GM23248 (cell line): ENCODE measurements at places on chromosomes 5 and 9. TPM values are rescaled to one million over a fixed set of nuclear protein-coding genes. Genes with fewer than 3 reads are reported as not detected.

DNA sequence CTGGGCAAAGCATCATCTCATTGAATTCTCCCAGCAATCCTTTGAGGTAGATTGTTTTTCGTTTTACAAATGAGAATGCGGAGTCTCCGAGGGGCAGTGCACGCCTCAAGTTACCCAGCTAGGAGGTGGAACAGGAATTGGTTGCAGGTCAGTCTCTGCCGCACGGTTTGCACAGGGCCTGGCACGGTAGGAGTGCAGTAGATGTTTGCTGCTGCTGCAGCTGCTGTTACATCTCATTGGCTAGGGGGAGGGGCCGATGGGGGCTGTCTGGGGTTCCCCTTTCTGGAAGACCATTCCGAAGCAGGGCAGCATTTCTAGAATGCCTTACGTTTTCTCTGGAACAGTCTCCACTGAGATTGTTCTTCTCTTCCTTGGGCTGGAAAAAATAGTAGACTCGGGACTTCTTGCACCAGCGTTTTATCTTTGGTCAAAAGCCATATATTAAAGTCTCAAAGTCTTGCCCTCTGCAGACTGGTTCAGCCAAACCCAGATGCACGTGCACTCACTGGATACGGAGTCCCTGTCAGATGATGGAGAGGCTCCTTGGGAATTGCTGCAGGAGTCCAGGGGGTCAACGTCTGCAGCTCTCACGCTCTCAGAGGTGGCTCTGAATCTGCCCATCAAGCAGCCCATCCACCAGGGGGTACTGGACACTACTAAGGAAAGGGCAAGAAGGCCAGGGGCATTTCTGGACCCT, 1.2 kb downstream of the USP20 start:
- H3K4me1 ChIP-seq, result peaks cover 39% of the 10 kb centered on the region
- DNase-seq, result peak; percentile 24

DNA sequence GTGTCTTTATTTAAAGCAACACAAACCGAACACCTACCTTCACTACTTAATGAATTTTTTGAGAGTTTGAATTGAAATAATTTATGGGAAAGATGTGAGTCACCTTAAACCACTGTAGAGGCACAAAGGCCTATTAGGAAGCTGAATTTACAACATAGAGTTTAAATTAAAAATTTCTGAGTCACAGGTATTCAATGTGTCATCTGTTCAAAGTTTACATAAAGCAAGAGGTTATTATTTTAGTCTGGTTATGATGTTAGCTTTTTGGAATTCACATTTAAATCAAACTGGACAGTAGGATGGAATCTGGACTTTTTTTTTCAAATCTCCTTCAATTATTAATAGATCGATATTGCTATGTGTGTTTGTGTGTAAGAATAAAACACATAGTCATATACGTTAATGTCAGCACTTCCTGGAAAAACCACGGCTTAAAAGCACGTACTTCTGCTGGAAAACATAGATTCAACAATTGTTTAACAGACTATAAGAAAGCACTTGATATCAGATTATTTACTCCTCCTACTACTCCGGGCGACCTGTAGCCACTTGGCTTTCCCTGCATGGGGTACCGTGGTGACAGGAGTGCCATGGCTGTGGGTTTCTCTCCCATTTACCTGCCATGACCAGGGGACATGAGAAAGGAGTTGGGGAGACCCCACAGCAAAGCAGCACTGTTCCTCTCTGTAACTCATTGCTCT, 638.6 kb downstream of the SEMA5A start:
- peaks cover 35% of the 10 kb centered on the region for H3K4me1 ChIP-seq
- H3K27ac ChIP-seq, result peak overlapping the region; percentile 57
- H3K36me3 ChIP-seq, result no peaks in the 10 kb centered on the region

Gene SLC1A3
- total RNA-seq, result 1.8 and 2.5 TPM in 2 replicates

DNA sequence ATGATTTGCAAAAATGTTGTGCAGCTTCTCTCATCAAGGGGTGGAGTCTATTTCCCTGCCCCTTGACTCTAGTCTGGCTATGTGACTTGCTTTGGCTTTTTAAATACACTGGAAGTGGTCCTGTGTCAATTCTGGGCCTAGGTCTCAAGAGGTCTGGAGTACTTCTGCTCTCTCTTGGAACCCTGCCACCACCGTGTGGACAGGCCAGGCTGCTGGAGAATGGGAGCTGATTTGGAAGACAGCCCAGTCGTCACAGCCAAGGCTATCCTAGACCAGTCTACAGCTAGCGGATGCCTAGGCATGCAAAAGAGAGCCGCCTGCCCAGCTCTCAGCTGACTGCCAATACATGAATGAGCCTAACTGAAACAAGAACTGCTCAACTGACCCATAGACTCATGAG, 56.7 kb upstream of the CLINT1 start:
- H3K36me3 ChIP-seq, result no peaks in the 10 kb centered on the region
- no peaks in the 10 kb centered on the region for H3K27me3 ChIP-seq
- DNase-seq, result no peak

DNA sequence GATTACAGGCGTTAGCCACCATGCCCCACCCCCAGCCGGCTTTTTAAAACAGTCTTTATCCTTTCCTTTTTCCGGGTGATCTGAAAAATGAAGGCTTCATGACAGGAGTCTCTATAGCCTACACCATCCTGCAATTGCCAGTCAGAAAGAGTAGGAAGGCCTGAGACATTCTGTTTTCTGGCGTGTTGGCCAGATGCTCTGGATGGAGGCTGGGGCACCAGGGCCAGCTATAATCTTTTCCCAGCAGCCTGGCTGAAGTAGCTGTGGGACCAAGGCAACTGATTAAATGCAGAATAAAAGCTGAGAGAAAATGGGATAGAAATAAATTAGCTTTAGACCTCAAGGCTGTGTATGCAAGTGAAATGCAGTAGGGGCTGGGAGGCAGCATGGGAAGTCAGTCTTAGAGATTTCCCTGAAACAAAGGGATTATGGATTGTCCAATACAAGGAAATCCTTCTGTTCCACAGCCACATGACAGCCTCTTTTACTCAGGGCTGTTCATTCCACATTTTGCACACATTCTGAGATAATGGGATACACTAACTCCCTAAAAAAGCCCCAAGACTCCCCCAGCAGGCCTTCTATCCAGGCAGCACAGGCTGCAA, 116.0 kb upstream of the LRRTM2 start:
- peaks cover 12% of the 10 kb centered on the region for H3K4me1 ChIP-seq
- H3K27me3 ChIP-seq, result no peaks in the 10 kb centered on the region
- H3K36me3 ChIP-seq, result no peaks in the 10 kb centered on the region
- H3K4me3 ChIP-seq, result no peak overlapping the region
- DNase-seq, result no peak
- H3K27ac ChIP-seq, result no peak overlapping the region

GRCh38 chr9:26205261-26205660, 527.0 kb upstream of the TUSC1 start:
- no peak overlapping the region for H3K4me3 ChIP-seq
- H3K4me1 ChIP-seq, result 0 out of 2 replicates have a peak, but pooled peaks cover 8% of the 10 kb centered on the region
- no peaks in the 10 kb centered on the region for H3K36me3 ChIP-seq

- peaks cover 19% of the 10 kb centered on the region for H3K4me1 ChIP-seq
- peak overlapping the region; percentile 36 for H3K27ac ChIP-seq
- peak; percentile 88 for DNase-seq
Observed at GRCh38 chr9:83299571-83299970, 236.6 kb upstream of the RASEF start.

Gene SAPCD2
- total RNA-seq, result 5.4 TPM in 2 replicates

Gene LCN9
- total RNA-seq, result not detected in 2 replicates

Gene CCL27
- not detected in 2 replicates for total RNA-seq

DNA sequence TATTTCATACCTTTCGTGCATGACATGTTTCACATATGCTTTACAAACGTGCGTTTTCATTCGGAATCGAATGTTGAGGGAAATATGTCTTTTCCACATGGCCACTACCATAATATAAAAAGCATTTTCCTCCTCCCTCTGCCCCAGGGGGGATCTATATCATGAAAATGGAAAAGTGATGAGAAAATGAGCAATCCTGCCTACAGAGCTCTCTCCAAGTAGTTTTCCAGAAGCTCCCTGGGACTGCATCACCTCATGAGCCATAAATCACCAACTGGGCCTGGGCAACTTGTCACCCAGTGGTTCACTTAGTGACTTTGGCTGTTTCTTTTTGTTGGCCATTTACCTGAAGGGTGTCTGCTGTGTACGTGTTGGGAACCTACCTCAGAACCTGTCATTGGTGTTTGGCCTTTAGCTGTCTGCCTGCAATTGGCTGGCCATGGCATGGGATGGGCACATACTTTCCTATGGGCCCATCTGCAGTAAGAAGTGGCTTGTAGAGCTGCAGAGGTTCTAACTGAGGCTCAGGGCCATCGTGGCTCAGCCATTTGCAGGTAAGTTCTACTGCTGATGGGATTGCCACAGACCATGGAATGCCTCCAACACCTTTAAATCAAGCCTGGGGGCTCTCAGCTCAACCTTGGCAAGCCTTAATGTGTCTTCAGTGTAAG, 9.5 kb upstream of the TIFAB start:
- H3K27me3 ChIP-seq, result peaks cover 12% of the 10 kb centered on the region
- H3K36me3 ChIP-seq, result no peaks in the 10 kb centered on the region
- H3K27ac ChIP-seq, result no peak overlapping the region
- no peak for DNase-seq

GRCh38 chr5:125413496-125414274, 667.2 kb upstream of the ZNF608 start:
- DNase-seq, result no peak
- H3K36me3 ChIP-seq, result no peaks in the 10 kb centered on the region
- no peaks in the 10 kb centered on the region for H3K27me3 ChIP-seq

DNA sequence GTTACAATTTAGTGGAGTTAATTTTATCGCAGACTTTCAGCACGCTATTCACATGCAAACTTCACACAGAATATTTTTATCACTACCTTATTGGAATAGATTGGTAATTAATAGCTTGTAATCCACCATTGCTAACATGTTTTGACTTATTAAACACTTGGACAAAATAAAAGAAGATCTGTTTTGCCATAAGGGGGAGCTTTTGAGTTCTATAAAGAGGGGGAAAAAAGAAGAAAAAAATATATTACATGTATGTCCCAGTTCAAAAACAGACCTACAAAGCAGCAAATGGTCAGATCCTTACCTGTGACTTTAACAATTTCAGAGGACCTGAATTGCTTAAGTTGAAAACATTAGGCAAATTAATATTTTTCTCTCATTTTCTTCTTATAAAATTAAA, 1.2 kb upstream of the PAPPA start:
- H3K4me1 ChIP-seq, result peaks cover 38% of the 10 kb centered on the region
- peak overlapping the region; percentile 90 for H3K4me3 ChIP-seq
- DNase-seq, result peak; percentile 76
- no peaks in the 10 kb centered on the region for H3K27me3 ChIP-seq

DNA sequence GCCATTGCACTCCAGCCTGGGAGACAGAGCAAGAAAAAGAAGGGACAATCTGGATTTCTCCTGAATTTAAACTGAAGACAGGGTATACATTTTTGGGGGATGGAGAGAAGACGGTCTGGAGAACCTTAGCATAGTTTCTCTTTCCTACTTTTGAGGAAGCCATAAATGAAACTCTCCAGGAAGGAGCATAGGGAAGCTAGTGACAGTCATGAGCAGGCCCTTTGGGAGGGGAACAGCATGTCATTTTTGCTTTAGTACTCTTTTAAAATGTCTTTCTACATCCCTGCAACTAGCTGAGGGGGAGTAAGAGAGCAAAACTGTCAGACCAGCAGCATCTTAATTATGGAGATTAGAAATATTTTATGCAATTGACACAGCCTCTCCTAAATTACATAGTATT, 8.2 kb upstream of the SLC44A1 start:
- H3K36me3 ChIP-seq, result no peaks in the 10 kb centered on the region
- DNase-seq, result no peak
- H3K4me1 ChIP-seq, result peaks cover 9% of the 10 kb centered on the region; the same call in 1 of the 2 replicates

GRCh38 chr9:7055171-7055903, 297.6 kb downstream of the KDM4C start:
- no peak for DNase-seq
- no peaks in the 10 kb centered on the region for H3K27me3 ChIP-seq
- H3K27ac ChIP-seq, result no peak overlapping the region

DNA sequence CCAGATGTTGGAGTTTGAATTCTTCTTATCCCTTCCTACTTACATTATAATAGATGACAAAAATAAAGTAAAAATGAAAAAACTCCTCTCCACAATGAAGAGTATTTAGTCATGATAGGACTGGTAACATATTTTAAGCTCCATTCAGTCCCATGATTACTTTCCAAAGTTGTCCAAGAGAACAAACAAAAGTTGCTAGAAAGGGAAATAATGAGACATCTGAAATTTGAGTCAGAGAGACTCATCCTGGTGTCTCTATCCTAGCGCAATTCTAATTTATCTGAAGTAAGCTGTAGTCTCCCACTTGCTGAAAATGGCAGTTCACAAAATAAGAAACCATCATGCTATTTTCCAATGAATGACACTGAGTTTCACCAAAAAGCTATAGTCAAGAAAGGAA, 152.2 kb downstream of the BNC2 start:
- H3K27me3 ChIP-seq, result no peaks in the 10 kb centered on the region
- DNase-seq, result peak; percentile 75
- H3K4me1 ChIP-seq, result peaks cover 74% of the 10 kb centered on the region
- no peak overlapping the region for H3K4me3 ChIP-seq

GRCh38 chr9:106897236-106897635, 34.3 kb downstream of the ZNF462 start:
- no peaks in the 10 kb centered on the region for H3K27me3 ChIP-seq
- H3K27ac ChIP-seq, result no peak overlapping the region
- peak; percentile 69 for DNase-seq
- no peak overlapping the region for H3K4me3 ChIP-seq

Gene DNAH5
- 0.13 and 1.4 TPM in 2 replicates for total RNA-seq

DNA sequence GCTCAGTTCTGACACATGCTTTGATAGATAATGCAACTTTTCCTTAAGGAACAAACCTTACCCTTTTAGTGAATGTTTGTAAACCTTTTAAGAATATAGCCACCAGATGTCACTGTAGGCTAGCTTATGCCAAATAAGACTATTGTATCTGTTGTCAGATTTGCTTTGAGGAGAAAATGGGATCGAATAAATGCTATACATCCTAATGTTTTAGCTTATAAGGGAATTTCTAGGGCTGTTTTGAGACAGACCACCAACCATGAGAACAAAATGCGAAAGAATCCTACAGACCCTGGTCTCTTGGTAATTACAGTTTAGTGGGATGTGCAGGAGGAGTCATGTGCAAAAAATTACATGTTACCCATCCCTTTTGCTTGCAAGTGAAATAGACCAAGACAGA, 127.6 kb upstream of the NMUR2 start:
- H3K36me3 ChIP-seq, result no peaks in the 10 kb centered on the region
- no peak overlapping the region for H3K4me3 ChIP-seq
- DNase-seq, result peak; percentile 65
- no peaks in the 10 kb centered on the region for H3K4me1 ChIP-seq
- no peak overlapping the region for H3K27ac ChIP-seq

Gene IL3
- not detected in 2 replicates for total RNA-seq

DNA sequence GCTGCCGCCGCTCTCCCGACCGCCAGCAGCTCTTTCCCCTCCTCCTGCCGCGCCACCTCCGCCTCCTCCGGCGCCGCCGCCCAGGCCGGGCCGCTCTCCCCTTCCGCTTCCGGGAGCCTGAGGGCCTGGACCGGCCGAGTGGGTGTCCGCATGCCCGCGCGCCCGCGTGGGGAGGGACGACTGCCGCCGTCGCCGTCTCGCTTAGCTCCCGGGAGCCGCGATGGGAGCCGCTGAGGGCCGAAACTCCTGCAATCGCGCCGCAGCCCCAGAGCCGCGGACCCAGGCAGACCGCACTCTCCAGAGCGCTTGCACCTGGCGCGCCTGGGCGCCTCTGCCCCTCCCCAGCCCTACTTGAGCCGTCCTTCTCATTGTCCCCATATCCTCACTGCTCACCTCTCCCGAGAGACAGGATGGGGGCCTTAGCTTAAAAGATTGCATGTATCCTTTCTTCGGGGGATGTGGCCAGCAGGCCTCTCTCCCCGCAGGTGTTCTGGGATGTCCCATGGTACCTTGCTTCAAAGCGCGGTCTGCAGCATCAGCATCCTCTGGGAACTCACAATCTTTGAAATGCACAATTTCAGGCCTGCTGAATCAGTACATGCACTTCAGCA, at the start of gene ZDHHC21:
TSS of gene ZDHHC21 (minus strand) at position 182 of the 611 bp plus-strand sequence. CDS start 19,092 bp downstream, outside the sequence.
- H3K4me1 ChIP-seq, result peaks cover 16% of the 10 kb centered on the region
- H3K4me3 ChIP-seq, result peak within 1 kb of the TSS; percentile 83
- H3K36me3 ChIP-seq, result no peaks in the 10 kb centered on the region
- peak; percentile 75 for DNase-seq
- H3K27ac ChIP-seq, result no peak within 1 kb of the TSS

Gene ZBED3
- total RNA-seq, result 0.54 and 0.63 TPM in 2 replicates
